ENCODE measurements at places on chromosomes 12 and 14.

DNA sequence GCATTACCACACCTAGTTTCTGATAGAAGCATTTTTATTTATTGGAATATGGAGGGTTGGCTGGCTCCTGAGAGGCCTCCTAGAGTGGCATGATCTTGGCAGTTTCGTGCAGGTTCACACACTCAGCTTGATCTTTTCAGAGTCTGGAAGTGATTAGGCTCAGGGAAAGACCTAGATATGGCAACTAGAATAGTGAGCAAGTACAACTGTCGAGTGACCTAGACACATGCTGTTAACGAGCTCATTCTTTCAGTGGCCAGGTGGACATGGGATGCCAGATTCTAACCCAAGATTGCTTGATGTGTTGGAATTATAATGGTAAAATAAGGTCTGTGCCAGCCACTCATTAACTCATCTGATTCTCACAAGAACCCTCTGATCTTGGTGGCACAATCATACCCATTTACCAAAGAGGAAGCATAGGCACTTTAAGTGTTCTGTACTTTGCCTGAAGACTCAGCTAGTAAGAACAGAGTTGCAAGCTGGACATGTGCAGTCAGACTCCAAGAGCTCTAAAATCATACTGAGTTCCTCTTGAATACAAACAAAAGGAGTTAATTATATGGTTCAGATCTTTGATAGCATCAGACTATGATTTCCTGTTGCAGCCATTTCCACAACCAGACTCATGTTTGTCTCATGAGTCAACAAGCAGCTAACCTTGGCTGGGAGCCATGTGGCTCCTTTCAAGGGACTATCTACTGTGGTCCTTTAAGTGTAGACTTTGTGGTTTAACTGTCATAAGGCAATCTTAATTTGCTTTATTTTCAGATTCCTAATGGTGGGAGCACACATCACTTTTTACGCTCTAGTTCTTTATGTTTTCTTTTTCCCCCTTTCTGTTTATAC, 144.2 kb downstream of the PLEKHA5 start:
- DNase-seq, result peak; percentile 58

GRCh38 chr12:116425256-116426193, 133.7 kb upstream of the MAP1LC3B2 start:
- no peak for DNase-seq

- no peak for DNase-seq
Measured at GRCh38 chr12:26595806-26596205, 237.2 kb downstream of the ITPR2 start.

GRCh38 chr12:116365114-116365513, 87.6 kb upstream of the MED13L start:
- no peak for DNase-seq

- DNase-seq, result no peak
Measured at GRCh38 chr12:27552886-27553560, 29.0 kb downstream of the PPFIBP1 start.

DNA sequence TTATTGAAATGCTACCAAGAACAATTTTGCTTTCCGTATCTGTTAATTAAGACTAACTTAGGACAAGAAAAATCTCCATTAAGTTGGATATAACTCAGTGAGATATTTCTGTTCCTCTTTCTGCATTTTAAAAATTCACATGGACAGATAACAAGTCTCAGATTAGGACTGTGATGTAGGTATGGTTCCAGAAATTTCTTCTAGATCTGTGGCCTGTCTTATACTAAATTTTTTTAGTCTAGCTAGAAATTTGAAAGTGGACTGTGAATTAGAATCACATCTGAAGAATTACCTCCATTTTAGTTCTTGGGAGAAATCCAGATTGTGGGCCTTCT, 41.6 kb downstream of the USP15 start:
- DNase-seq, result no peak

GRCh38 chr14:102088012-102088792, 1.4 kb upstream of the HSP90AA1 start:
- peak; percentile 65 for DNase-seq

DNA sequence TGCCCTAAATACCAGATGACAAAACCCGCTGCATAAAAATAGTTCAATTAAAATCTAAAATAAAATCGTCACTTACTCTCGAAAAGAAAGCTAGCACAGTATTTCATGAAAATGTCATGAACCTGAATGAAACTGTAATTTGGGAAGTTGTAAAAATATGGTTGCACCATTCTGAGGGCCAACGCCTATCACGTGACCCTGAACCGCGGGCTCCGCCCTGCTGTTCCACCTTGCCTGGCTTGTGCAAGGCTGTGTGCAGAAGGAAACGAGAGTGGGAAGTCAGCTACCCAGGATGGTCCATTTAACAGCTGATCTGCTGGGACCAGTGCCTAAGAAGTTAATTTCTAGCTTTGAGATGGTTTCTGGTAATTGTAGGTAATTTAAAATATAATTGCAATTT, 91.7 kb upstream of the BMP4 start:
- DNase-seq, result no peak

- DNase-seq, result no peak
Measured at GRCh38 chr14:96783915-96784224, 13.3 kb upstream of the VRK1 start.

GRCh38 chr12:116337312-116337711, 59.8 kb upstream of the MED13L start:
- DNase-seq, result no peak

DNA sequence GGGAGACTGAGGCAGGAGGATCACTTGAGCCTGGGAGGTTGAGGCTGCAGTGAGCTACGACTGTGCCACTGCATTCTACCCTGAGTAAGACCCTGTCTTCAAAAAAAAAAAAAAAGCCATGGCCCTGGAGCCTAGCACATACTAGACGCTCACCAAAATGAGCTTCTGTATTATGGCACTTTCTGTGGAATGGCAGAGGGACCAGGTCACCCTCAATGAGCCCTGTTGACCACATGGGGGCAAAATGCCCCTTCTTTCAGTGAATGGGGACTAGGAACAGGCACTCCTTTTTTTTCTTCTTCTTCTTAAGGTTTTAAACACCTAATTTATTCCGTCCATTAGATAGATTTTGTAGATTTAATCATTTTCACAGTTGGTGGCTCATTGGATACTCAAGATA, 50.5 kb downstream of the FAM222A start:
- no peak for DNase-seq

DNA sequence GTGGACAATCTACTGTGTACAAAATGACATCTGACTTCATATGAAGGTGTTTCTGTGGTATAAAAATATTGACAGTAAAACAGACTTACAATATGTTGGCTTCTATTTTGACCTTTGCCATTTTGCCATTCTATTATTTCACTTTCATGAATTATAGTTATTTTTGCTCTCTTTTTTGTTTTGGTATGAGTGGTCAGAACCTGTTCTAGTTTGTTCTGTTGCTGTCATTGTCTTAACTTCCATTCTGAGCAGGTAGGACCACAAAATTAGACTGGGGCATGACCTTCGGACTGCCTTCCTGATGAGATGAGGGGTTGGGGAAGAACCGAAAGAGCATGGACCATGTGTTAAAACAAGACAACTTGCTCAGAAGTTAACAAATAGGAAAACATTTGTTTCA, 36.5 kb upstream of the IFNG-AS1 start:
- DNase-seq, result no peak

DNA sequence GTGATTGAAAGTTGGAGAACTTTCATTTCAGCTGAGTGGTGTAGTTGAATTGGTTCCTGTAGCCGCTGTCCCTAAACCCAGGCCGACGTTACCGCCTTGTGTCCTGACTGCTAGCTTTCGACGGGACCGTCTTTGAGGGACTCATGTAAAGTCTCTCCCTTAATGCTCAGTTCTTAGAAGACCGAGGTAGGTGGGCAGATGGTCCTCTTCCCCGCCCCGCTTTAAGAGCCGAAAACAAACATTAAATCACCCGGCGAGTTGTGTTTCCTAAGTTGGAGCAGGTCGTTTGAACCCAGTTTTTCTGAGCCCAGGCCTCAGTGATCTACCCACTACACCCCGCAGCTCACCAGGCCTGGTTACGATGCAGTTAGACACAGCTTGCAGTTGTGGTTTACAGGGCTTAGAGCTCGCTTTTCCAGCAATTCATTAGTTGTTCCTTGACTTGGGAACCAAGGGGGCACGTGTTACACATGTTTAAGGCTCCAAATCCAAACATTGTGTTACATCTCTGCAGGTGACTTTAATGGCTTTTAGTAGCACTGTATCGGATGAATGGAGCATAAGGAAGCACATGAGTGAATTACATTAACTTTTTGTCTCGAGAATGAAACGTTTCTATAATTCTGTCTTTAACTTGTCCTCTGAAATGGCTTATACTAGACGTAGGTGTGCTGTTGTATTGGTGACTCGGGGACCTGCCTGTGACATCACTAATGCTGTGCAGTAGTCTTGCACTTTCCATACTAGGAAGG, 790 bp downstream of the NEDD1 start:
- DNase-seq, result peak; percentile 45

Data from CD4-positive, alpha-beta T cell treated with Interleukin-4 for 1 hour (primary cell).